ENCODE measurements at places on chromosomes 2 and 18.
A peak's percentile ranks its signal among the peaks of the same experiment; 100 is the strongest.

DNA sequence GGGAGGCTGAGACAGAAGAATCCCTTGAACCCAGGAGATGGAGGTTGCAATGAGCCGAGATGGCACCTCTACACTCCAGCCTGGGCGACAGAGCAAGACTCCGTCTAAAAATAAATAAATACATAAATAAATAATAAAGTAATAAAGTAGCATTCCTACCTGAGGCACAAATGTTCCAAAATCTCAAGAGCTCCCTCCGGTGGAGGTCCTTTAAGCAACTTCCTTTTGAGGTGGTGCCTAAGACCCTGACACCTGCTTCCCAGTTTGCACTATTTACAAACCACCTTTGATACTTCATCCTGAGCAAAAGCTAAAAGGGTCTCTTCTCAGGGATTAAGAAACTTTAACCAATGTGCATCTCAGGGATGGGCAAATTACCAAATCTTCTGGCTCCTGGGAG, 505.1 kb downstream of the CNTNAP5 start:
- DNase-seq: no peak

DNA sequence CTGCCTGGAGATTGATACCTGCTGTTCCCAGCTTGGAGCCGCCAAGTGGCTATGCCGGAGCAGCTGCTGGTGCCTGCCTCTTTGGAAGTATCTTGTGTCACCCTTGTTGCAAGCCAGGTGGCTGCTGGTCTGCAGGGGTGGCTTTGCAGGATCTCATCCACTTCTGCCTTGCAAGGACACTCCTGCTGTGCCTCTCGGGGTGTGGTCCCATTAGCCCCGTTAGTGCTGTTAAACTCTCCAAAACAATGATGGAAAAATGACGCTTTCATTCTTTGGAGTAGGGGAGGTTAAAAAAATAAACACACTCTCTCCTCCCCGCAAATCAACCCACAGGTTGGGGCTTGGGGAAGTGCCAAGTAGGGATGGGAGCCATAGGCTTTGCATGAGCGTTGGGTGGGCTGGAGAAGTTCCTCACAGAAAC, 352.8 kb downstream of the RNF144A start:
- no peak for DNase-seq

DNA sequence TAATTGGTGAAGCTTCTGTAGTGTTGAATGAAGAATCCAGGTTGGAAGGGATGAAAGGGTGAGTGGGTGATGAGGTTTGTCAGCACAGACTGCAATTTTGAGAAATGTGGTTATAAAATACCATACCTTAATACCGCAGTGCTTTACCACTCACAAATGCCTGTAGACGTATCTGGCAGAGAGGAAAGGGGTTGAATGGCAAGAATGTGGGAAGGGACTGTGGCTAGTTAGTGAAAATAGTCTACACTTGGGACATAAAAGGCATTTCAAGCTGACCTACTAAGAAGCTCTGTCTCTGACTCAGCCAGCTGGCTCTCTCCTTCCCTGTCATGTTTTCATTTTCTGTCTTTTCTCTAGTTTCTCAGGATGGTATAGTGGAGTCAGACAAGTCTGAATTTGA, 25.1 kb downstream of the CDK15 start:
- DNase-seq: no peak

GRCh38 chr2:69957965-69958364, 3.5 kb downstream of the ASPRV1 start:
- no peak for DNase-seq

DNA sequence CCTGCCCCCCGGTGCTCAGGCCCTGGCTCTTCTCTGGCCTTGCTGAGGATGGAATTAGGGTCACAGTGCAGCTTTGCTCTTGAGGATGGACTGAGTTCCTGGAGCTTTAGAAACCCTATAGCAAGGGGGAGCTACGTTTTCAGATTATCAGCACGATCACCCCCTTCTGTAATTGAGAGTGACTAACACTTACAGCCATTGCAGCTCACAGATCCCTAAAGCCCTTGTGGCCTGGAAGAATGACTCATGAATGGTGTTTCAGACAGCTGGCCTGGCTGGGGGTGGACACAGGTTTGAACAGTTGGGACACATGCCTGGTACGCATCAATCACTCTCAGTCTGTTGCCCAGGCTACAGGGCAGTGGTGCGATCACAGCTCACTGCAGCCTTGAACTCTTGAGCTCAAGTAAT, 79.7 kb upstream of the IGFBP5 start:
- DNase-seq: no peak

GRCh38 chr2:45000921-45001868, 8.1 kb downstream of the SIX2 start:
- peak; percentile 57 for DNase-seq

All from endothelial cell (in vitro differentiated cells).